ENCODE measurements at places on chromosomes 13 and 19.
A peak's percentile ranks its signal among the peaks of the same experiment; 100 is the strongest.

DNA sequence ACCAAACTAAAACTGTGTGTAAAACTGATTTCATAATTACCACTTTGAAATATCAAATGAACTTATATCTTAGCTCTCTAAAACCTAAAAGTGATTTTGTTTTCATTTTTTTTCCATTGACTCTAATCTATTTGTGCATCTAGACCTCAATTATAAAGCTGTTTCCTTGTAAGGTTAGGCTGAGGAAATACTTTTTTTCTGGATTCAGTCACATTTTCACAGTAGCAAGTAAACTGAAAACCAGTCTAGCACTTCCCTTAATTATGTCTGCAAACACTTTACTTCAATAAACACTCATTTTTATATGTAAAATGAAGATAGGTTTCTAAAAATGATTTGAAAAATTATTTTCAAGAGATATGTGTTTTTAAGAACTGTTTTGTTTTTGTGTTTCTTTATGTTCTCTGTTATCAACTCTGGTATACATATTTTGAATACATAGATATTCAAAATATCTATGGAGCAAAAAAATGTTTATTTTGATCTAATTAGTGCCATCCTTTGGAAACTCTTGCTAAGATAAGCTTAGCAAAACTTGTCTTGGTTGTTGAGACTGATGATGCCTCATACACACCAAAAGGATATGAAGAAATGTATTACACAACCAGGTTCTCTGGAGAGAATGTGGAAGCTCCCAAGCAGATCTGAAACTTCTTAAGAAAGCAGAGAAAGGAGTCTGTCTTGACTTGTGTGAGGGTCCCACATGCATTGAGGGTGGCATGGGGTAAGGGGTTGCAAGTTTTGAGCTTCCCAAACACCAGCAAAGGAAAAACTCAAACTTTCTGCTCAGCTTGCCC lies 1887.4 kb downstream of the PCDH9 start:
- no peak for DNase-seq

DNA sequence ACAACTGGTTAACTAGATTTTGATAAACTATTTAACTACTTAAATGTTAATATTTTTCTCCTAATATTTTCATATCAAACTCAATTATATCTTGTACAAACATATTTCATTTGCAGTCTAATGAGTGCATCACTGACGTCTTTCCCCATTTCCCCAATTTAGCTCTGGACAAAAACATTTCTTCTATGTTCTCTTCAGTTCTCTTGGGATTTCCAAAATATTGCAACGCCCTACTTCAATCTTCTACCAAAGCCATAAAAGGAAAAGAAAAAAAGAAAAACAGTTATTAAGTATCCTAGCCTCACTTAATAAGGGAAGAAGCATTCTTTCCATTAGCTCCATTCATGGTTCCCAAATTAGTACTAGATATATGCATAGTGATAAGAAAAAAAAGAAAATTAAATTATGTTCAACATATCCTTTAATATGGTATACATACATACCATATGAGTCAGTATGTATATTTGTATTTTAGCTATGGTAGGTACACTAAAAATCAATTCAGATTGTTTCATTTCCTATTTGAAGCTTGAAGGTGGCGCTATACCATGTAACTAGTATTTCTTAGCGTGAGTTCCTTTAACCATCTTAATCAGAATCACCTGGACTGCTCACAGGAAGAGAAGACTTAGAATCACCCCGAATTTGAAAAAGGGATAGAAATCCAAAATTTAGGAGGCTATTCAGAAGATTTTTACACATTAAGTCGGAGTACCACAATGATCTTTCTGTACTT lies 9.9 kb downstream of the FBXL3 start:
- no peak for DNase-seq

DNA sequence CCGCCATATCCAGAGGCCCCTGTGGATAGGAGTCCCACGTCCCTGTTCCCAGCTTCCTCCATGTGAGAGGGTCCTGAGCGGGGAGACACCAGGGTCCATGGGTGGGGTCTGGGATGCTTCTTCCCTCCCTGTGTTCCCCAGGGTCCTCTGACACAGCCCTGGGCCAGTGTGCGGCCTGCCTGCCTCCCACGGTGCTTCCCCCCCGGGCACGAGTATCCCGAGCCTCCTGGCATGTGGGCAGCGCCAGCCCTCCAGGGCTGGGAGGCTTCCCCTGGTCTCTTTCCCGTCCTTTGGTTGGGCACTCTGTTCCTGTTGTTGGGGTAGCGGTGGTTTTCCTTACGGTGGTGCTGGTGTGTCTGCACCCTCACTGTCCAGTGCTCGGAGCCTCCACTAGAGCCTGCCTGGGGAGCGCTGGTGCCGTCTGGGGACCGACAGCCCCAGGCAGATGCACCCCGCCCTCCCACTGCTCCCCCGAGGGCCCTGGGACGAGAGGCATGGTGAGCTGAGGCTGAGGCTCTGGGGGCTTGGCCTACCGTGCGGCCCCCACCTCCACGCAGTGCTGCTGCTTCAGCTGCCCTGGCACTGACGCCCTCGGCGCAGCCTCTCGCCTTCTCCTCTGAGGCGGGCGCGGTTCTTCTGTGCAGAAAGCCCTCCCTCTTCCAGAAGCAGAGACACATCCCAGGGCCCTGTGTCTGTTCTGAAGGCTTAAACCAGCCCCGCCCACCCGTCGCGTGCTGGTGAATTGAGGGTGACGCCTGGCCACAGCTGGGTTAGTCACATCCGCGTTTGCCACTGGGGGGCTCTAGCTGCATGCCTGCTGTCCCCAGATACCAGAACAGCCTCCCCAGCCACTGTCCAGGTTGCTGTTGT lies 27.9 kb downstream of the PLEKHJ1 start:
- no peak for DNase-seq

DNA sequence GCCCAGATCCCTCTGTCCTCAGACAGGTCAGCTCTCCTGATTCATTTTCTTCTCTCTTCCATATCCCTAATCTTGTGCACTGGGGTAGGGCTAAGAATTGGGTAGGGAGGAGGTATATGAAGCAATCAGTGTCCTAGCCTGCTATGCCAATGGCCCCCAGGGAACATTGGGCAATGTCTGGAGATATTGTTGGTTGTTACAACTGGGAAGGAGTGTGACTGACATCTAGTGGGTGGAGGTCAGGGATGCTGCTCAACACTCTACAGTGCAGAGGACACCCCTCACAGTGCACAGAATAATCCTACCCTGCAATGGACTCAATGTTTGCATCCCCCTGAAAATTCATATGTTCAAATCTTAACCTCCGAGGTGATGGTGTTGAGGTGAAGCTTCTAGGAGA lies 57.5 kb downstream of the CPAMD8 start:
- DNase-seq = no peak

- no peak for DNase-seq
Measured at GRCh38 chr13:79307866-79308298, 98.2 kb downstream of the RBM26 start.

GRCh38 chr19:17080440-17080801 lies 4.8 kb downstream of the MYO9B start:
- DNase-seq = no peak

DNA sequence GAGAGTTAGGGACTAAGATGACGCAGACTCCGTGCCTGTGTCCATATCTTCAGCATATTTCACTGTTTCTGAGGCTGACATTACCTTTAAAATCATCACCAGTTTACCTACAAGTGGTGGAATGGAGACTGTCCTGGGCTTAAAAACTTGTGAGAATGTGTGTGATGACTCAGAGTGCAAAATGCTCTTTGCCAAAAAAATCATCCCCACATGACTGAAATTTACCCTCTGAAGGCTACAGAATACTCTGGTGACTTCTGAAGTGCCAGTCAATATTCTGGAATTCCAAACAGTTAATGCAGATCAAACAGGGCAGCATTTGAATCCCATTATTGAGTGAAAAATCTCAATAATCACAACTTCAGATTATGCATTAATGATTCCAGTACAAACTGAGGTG lies 901.4 kb downstream of the EFNB2 start:
- DNase-seq = no peak

GRCh38 chr19:13053238-13053637 lies 49.4 kb downstream of the LYL1 start:
- DNase-seq = no peak

GRCh38 chr13:111963031-111963430 lies 103.9 kb upstream of the SOX1 start:
- no peak for DNase-seq

DNA sequence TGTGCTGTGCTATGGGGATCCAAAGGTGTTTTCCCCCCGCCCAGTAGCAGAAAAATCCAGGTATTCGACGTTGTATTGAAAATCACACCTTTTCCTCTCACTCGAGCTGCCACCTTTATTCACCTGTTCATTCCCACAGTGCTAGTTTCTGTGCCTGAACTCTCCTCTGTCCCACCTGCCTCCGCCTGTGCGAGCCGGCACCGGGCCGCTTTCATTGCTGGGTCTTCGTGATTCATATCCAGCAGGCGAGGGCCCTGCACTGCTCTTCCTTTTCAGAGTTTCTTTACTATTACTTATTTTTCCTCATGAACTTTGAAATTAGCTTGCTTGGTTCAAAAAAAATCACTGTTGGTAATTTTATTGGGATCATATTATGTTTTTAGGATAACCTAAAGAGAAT lies 42.4 kb upstream of the SOX1 start:
- no peak for DNase-seq

DNA sequence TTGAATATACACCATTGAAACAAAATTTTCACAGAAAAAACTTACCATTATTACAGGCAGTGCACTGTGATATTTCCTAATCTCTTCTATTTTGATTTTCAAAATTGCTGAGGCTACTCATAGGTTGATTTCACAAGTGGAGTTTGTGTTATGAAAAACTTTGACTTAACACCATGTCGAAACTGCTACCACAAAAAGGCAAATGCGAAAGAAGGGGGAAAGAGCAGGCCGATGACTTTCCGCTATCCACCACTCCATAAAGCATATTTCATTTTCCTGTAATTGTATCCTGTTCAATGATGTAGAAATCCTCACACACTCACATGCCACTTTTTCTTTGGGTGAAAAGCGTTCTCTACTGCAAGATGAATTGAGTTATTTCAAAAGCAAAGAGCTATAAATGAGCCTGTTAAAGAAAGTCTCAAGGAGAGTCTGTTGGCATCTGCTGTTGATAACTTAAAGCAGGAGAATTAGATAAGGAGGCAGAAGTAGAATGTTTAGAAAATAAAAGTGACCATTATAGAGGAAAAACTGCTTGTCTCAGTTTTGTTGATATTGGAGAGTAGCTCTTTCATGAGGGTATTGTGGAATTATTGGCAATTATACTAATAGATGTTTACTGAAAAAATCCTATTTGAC lies 18.8 kb downstream of the KL start:
- no peak for DNase-seq

GRCh38 chr19:45358213-45358792 lies 12.1 kb downstream of the ERCC2 start:
- no peak for DNase-seq

- no peak for DNase-seq
Measured at GRCh38 chr13:94228763-94229162, 250.7 kb downstream of the DCT start.

DNA sequence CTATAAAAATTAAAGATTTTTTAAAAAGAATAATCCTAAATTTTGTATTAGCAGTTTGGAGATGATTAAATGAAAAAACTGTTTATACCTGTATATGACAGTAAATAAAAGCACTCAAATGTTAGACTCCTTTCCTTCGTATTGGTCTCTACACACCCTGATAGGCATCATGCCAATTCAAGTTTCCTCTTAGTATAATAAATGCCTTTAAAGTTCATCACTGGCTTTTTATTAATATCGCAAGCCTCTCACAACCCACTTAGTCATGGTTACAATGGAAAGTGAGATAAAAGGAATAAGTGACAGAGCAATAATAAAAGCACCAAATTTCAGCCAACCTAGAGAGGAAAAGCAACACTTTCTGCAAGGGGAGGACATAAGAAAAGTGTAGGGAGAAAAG lies 102.2 kb downstream of the PIBF1 start:
- no peak for DNase-seq

DNA sequence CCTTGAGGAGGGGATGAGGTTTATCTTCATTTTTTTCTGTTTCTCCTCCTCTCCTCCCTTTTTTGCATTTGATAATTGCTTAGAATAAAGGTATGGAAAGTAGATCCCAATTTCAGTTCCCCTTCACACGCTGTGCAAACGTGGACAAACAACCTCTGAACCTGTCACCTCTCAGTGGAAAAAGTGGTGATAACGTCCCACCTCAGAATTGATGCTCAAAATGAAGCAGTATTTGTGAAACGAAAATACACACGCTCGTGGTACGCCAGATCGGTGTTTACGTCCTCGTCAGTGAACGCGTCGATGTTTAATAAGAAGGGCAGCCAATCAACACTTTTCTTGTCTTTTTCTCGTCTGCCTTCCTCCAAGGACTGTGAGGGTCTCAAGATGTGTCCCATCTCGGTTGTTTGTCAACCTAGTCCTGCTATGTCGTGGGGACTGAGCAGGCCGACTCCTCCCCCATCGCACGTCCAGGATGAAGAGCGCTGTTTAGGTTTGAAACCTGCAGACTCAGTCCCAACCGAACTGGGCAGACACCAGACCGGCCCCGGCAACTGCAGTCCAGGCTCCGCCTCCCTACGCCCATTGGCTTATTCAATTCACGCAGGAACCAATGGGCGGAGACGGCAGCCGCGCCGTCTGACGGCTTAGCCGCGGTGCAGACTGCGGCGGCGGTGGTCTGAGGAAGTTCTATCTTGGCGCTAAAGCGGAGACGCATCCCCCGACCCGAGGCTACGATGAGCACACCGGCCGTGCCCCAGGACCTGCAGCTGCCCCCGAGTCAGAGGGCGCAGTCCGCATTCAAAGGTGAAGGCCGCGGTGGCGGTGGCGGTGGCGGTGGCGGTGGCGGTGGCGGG lies at the start of gene CKAP2:
Gene CKAP2, plus strand, starts transcription at position 659 of the 857 bp plus-strand sequence. Its CDS starts 79 bp downstream, at position 738.
- peak; percentile 86 for DNase-seq

DNA sequence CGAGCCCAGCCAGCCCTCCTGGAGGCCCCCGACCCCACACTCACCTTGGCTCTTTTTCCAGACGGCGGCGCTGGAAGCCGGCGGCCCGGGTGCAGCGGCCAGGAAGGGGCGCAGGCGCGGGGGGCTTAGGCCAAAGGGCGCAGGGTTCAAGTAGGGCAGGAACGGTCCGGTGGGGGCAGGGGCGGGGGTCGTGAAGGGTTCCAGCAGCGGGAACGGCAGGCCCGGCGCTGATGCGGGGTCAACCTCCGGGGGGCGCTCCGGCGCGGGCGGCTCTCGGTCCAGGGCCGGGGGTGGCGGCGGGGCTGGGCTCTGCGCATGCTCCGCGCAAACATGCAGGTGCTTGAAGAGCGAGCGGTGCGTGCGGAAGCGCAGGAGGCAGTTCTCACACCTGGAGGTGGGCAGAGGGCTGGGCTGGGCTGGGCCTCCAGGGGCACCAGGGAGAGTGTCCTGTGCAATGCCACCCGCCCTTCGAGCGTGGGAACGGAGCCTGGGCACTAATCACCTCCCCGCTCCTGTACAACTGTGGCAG lies 2.3 kb downstream of the ZNF414 start:
- no peak for DNase-seq

Data from PC-9 (cell line).